Psoas muscle (tissue), 8 donors: ENCODE measurements at places on chromosomes 3 and 15.

DNA sequence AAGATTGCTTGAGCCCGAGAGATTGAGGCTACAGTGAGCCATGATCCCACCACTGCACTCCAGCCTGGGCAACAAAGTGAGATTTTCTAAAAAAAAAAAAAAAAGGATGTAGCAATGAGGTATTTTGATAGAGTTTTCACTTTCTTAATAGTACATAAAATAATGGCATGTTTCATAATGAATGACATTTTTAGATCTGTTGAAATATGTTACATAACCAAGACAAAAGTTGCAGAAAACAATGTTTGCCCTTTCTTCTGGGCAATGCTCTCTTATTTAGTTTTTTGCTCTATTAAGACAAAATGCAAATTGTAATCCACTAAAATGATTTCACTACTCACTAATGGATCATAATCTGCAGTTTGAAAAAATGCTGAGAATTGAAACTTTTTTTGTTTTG is 4.4 kb upstream of the MAPK6 start:
- no peak for DNase-seq

GRCh38 chr3:46671541-46672348 is 21.7 kb downstream of the ALS2CL start:
- DNase-seq: no peak

DNA sequence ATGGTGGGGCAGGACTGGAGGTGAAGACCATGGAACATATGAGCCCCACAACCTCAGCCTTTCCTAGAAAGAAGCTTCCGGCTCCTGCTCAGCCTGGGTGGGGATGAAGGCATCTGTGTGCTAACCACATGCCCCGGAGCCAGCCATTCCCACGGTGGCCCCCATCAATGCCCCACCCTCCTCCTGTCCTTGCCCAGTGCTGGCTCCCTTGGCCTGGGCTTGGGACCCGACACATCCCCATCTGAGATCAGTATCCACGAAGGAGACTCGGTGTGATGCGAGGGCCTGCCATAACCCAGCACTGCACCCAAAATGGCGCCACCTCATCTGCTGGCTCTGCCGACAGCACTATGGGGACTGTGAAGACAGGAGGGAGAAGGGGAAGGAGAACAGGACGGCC is 16.5 kb upstream of the PLXND1 start:
- DNase-seq: peak; percentile 51

DNA sequence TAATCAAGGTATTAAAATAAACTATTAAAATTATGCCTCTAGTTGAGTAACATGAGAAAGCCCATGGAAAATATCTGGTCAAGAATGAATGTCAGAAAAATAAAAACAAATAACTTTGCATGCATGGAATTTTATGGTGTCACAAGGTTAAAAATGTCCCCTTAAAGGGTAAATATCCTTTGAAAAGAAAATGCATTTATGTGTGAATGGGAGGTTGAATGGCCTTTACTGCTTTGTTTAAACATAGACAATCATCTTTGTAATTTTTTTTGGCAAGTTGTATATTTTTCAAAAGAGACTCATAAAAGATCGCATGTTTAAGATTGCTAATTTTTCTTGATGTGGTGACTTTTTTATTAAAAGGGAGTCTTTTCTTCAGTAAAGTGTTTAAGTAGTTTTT is 564.2 kb downstream of the NR2F2 start:
- no peak for DNase-seq

GRCh38 chr3:175193815-175194518 is 334.8 kb downstream of the NAALADL2 start:
- no peak for DNase-seq

GRCh38 chr3:33392703-33393125 is 47.5 kb downstream of the UBP1 start:
- DNase-seq: no peak

GRCh38 chr15:84023636-84024035 is 211.9 kb upstream of the GOLGA6L4 start:
- no peak for DNase-seq

- DNase-seq: no peak
Observed at GRCh38 chr3:177929310-177929709, 606.9 kb upstream of the KCNMB2 start.

DNA sequence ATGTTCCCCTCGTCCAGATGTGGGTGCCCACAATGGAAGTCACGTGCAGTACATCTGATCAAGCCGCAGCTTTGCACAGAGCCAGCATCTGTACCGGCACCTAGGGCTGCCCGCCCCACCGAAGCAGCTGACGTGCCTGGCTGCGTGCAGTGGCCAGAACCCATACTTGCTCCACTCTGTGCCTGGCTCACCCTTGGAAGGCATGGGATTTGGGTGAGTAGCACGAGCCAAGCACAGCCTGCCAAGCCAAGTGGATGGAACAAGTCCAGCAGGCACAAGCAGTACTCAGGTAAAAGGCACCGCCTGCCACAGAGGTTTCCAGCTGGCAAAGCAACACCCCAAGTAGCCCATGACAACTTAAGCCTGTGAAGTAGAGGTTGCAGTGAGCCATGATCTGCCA is 261.3 kb downstream of the TBC1D5 start:
- DNase-seq: peak; percentile 20
